ENCODE measurements at places on chromosomes 2 and 18.

DNA sequence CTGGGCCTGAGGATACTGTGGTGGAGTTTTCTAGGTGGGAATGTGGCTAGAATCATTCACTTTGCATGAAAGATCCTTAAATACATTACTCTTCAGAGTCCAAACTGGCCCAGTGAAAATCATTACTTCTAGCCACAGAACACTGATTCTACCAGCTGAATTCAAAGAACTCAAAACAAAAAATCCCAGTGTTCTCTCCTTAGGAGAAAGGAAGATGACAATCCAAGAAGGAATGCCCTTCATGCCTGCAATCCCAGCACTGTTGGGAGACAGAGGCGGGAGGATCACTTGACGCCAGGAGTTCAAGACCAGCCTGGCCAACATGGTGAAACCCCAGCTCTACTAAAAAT lies 35.2 kb downstream of the FAM228A start:
- DNase-seq: no peak

GRCh38 chr2:184041077-184041476 lies 557.3 kb upstream of the ZNF804A start:
- peak; percentile 44 for DNase-seq

DNA sequence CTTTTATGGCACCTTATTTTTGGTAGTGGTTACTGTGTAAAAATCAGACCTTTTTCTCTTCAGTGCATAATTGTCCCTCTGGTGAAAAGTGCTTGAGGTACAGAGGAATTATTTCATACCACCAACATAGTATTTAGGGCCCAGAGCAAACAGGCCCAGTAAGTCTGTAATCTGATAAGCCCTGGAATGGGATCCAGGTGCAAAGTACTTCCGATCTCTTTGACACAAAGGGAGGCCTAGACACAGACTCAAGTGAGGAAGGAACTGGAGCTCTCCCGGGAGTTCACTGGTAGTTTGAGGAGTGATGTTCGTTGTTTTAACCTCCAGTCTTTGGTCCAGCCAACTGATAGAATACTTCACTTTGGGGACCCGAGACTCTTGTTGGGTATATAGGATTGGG lies 57.4 kb downstream of the RAB31 start:
- no peak for DNase-seq

GRCh38 chr2:168439536-168439935 lies 16.5 kb upstream of the CERS6 start:
- peak; percentile 53 for DNase-seq

DNA sequence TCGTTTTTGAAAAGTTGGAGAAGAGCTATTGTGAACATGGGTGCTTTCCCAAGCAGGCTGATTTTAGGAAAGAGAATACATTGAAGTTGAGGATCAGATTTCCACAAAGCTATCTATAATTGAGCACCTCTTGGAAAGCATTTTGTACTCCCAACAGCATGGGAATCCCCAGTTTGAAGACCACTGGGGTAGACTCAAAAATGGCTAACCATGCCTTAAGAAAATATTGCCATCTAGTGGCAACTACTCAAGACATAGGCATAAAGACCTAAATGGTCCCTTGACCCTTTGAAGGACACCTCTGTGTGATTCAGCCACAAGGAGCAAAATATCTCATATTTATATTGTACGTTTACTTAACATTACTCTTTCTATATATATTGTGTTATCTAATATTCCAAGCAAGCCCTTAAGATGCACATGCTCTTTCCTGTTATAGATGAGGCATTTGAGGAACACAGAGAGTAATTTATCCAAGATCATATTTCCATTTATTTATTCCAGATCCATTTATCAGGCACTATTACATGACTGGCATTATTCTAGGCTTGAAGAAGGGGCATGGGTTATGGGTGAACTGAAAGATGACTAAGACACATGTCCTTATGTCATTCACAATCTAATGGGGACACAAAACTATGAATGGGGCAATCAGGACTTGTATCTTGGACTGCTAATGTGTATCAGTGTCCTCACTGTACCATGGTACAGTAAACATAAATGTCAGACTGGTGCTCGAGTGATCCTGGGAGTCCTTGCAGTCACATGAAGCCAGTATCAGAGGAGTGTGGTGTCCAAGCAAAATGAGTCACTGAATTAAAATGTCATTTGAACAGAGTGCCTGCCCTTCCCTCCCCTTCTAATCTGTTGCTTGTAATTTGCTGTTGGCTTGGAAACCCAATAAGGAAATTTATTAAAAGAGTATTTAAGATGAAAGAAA lies 121.0 kb upstream of the XPO1 start:
- peak; percentile 68 for DNase-seq

DNA sequence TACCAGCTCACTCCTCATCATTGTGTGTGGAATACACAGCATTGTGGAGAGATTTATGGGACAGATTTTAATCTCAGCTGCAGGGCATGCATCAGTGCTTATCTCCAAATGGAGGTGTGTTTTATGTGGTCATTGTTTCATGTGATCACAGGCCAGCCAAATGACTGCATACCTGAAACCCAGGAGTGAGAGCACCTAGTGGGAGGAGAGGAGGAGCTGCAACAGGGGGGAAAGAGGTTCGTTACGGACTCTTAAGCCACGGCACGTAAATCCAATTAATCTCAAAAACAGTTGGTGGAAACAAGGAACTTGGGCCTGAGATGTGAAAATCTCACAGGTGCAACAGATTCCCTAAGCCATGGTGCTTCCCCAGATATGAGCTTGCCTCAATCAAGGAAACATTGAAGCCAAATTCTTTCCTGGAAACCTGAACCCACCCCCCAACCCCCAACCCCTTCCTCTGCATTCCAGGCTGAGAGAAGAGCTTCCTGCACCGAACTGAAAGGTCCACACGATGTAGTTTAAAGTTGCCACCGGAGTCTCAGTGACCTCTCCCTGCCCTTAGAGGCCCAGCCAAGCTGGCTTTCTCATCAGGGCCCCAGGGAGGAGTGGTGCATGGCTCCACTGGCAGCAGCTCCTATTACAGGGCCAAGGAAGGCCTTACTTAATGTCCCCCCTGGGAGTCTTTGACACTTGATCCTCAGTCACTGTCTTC lies 167.4 kb downstream of the C1D start:
- peak; percentile 3 for DNase-seq

DNA sequence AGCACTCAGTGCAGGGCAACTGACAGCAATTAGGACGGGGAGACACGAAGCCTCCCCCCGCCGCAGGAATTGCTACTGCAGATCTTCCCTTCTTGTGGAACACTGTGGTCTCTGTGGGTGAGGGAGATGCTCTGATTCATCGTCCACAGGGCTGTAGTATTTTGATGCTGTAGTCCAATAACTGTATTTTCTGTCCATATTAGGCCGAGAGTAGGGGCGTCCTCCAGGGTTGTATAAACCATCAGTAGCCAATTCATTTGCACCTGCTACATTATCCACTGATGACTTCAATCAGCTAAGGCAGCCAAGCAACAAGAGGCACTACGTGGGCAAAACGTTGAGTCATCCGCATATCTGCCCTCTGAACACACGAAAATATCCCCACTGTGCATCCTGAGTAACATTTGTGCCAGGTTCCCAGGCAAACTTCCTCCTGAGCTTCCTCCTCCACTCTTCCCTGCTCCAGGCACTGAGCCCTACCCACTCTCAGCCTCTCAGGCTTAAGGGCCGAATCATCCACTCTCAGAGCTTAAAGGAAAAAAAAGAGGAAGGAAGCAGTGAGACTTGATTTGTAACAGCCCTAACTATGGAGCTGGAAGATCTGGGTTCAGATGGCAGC lies 62.1 kb downstream of the LBH start:
- peak; percentile 17 for DNase-seq

- DNase-seq: no peak
Observed at GRCh38 chr2:29502460-29502911, 387.3 kb downstream of the CLIP4 start.

DNA sequence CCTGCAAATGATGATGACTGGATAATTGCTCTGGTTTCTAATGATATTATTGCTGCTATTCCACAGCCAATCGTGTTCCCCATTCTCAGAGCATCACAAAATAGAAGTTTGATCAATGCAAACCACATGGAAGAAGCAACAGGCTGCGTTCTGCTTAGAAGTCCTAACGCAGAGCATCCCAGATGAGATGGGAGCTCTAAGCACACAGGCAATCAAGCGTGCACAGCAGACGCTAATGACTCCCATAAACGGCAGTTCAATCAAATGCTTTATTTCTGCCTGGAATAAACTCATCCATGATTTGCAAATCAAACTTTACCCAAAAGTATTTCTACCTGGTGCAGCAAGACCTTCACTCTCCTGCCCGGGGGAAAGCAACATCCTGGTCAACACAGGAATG lies 304.2 kb downstream of the FBXO15 start:
- DNase-seq: no peak

- DNase-seq: no peak
Observed at GRCh38 chr2:112584891-112585250, 462 bp downstream of the CHCHD5 start.

DNA sequence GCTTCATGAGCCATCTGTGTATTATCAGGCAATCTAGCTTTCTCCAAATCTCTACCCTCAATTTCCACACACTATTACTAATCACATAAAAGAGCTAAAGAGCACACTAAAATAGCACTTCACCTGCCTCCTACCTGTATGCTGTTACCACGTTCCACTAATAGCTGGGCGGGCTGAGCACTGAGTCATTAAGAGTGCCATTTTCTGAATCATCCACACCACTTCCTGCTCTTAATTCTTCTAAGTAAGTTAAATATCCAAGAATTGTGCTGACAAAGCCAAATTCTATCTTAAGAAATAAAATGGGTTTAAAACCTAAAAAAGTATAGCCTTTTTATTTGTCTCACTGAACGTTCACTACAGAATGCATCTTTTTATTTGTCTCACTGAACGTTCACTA lies 35.7 kb downstream of the NOL10 start:
- peak; percentile 53 for DNase-seq

DNA sequence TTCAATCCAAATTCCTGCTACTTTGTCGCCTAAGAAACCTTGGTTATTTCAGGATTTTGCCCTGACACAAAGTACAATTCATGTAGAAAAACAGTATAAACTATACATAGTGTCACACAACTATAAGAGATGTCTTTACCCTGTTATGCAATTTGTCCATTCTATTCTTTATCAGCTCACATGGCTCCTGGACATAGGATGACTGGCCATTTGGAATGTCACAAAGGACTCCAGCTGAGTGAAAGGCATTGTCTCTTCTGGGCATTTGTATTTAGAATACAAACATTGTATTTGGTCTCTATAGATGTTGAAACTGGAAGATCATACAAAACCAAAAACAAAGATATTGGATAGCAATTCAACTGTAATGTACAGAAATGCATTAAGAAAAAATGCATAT lies 944.6 kb upstream of the LRRTM1 start:
- DNase-seq: no peak

DNA sequence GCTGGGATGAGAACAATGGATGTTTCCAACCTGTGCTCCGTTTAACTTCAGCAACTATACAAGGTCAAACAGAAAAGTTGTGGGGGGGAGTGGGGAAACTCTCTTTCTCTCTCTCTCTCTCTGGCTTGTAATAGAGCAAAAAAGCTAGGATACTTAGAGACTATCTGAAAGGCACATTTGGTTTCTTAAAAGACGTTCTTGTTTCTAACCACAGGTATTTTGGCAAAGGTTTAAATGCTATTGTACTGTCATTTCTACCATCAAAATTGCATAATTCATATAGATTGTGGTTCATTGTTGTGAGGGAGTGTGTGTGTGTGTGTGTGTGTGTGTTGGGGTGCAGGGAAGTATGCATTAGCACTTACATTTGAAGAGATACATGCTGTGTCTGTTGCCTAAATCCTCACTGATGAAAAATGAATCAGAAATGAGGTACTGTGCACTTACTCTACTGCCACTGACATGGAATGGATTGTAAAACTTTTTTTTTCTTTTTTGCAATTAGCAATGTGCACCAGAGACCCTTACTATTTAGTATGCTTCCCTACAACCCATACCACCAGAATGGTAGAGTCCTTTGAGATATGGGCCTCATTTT lies 841.0 kb upstream of the PIK3C3 start:
- DNase-seq: peak; percentile 85

DNA sequence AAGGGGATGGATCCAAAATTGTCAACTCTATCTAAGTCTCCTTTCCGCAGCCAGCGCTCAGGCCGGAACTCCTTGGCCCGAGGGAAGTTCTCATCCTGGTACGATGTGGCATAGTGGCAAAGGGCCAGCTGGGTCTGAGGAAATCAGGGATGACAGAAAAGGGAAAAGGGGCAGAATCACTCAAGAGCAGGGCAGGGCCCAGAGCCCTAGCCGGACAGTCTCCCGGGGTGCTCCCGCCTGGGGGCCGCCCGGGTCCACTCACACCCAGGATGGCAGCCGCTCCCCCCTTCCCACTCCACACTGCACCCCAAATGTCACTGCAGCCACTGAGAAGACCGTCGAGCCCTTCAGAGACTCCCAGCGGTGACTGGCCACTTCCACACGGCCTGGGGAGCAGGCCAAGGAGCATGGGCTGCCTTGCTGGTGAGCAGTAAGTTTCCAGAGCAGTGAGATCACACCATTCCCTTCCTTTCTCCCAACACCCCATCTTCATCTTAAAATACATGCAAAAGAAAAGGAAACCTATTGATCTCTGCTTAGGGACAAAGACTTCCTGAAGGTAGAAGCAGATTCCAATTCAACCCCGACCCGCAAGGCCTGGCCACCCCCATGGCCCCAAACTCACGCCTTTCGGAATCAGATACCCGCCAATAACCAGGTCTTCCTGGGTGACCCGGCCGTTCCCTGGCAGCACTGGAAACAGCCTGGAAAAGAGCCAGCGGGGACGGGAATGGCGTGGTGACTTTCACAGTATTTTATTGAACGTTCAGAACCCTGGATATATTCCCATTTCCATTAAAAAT lies 26.7 kb downstream of the CYP27C1 start:
- no peak for DNase-seq

- no peak for DNase-seq
Observed at GRCh38 chr2:29269095-29269764, 154.0 kb downstream of the CLIP4 start.

GRCh38 chr2:120441744-120442471 lies 96.0 kb downstream of the INHBB start:
- DNase-seq: peak; percentile 32

GRCh38 chr2:171128461-171128860 lies 32.2 kb downstream of the TLK1 start:
- DNase-seq: no peak

DNA sequence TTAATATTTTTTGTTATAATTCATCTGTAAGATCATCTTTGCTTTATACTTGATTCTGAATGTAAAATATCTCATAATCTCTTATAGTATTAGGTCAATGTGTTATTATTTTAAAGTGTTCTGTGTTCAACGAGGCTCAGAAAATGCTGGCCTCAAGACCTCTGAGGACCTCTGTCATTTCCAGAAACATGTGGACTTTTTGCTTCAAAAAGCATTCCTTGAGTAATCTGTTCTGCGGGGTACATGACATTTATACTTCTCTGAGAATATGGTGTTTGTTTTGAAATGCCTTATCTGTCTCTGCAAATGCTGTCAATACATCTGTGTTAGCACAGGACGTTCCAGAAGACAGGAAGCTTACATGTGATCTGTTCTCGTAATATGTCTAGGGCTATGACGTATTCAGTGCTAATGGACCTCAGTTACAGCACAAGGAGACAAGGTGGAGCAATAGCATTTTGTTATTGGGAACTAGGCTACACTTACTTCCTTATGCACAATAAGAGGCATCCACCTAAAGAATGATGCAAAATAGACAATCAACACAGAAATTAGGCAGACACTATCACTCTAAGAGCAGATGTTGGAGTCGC lies 37.6 kb upstream of the IL1RL1 start:
- peak; percentile 100 for DNase-seq

GRCh38 chr2:237118561-237119155 lies 33.0 kb downstream of the COPS8 start:
- DNase-seq: no peak

All from choroid plexus epithelial cell (primary cell).